ENCODE measurements at places on chromosomes 6 and 20. TPM values are rescaled to one million over a fixed set of nuclear protein-coding genes. Genes with fewer than 3 reads are reported as not detected.
A peak's percentile ranks its signal among the peaks of the same experiment; 100 is the strongest.

GRCh38 chr6:121237859-121238258 is 96.4 kb downstream of the TBC1D32 start:
- H3K27me3 ChIP-seq: no peaks in the 10 kb centered on the region
- DNase-seq: no peak

GRCh38 chr20:37095108-37095598 is 644 bp downstream of the RBL1 start:
- H3K27me3 ChIP-seq: peaks cover 2% of the 10 kb centered on the region
- peak overlapping the region; percentile 95 for H3K4me3 ChIP-seq
- peak; percentile 67 for DNase-seq

DNA sequence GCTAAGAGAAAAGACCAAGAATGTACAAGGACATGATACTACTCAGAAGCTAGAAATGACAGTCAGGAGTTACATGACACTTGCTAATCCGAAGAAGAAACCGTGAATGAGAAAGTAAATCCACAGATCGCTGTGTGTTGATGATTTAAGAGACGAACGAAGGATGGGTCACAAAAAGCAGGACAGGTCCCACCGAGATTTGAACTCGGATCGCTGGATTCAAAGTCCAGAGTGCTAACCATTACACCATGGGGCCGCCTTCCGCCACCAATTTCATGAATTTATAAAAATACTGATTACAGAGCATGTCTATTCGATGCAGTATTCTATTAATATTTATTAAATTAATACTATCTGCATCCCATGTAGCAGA is 54.0 kb upstream of the BTN3A2 start:
- H3K36me3 ChIP-seq: peaks cover 5% of the 10 kb centered on the region
- peak overlapping the region; percentile 83 for H3K4me3 ChIP-seq
- peak; percentile 45 for DNase-seq
- peaks cover 63% of the 10 kb centered on the region for H3K4me1 ChIP-seq

- no peak for DNase-seq
- no peaks in the 10 kb centered on the region for H3K27me3 ChIP-seq
- H3K36me3 ChIP-seq: no peaks in the 10 kb centered on the region
Observed at GRCh38 chr20:42889517-42889916, 300.2 kb downstream of the PTPRT start.

DNA sequence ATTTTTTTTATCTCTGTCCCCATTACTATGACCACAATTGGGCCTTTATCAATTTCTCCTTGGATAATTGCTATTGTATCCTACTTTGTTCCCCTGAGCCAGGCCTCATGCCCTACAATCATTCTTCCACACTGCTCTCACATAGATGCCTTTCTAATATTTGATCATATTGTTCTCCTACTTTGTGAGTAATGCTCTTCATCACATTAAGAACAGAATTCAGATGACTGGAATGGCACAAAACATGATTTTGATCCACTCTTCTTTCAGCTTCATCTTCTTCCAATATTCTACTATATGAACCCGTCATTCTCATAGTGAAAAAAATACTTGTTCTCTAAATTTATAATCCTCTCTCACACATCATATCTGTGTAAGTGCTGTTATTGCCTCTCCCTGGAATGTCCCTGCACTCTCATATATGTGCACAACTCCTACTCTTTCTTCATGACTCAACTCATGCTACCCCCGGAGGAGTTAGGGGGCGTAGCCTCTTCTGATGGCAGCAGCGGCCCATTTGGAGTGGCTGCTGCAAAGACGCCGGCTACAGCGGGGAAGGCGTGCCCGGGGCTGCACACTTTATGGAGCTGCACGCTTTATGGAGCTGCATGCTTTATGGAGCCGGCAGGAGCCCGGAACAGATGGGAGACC is 25.3 kb upstream of the HACE1 start:
- H3K27ac ChIP-seq: no peak overlapping the region
- no peak overlapping the region for H3K4me3 ChIP-seq
- H3K36me3 ChIP-seq: no peaks in the 10 kb centered on the region
- DNase-seq: no peak
- no peaks in the 10 kb centered on the region for H3K4me1 ChIP-seq

DNA sequence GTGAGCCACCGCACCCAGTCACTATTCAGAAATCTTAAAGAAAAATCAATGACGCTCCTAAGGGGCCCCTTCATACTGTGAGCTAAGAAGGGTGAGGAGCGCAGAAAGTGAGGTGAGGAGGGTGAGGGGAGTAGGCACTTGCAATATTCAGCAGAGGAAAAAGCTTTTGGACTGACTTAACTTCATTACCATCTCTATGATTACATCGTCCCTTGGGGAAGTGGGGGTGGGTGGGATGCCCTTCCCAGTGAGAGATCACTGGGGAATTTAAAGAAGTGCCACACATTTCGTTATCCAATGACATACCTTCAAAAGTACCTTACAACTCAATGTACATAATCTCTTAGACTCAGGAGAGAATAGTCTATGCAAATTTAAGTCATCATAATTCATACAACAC is 46.5 kb downstream of the SMLR1 start:
- peaks cover 11% of the 10 kb centered on the region for H3K4me1 ChIP-seq
- peaks cover 3% of the 10 kb centered on the region for H3K36me3 ChIP-seq
- DNase-seq: no peak
- no peak overlapping the region for H3K27ac ChIP-seq
- no peaks in the 10 kb centered on the region for H3K27me3 ChIP-seq
- H3K4me3 ChIP-seq: no peak overlapping the region

RSPH3 gene
- 3.4 TPM for total RNA-seq

NHLRC1 gene
- total RNA-seq: 0.15 TPM

MYT1 gene
- not detected for total RNA-seq

GSTA2 gene
- total RNA-seq: not detected
